ENCODE measurements at places on chromosomes 6 and 20. TPM values are rescaled to one million over a fixed set of nuclear protein-coding genes. Genes with fewer than 3 reads are reported as not detected.

Gene HLA-F
- total RNA-seq: 7.5 TPM

Gene DYNLT2
- 2.1 TPM for total RNA-seq

Gene MEP1A
- total RNA-seq: not detected

Gene APOM
- total RNA-seq: 1.8 TPM

Gene NNAT
- total RNA-seq: not detected

Gene PPP1R3G
- 0.44 TPM for total RNA-seq

Gene BTN1A1
- total RNA-seq: 0.10 TPM

Gene DCDC2
- total RNA-seq: 0.15 TPM

Gene DNAH8
- total RNA-seq: not detected

Gene BPIFB4
- not detected for total RNA-seq

Gene ZBTB46
- 15.2 TPM for total RNA-seq

Gene HLA-DOA
- 0.08 TPM for total RNA-seq

Gene SMIM28
- total RNA-seq: not detected

Gene SH3BGRL2
- total RNA-seq: 8.5 TPM

Gene STMND1
- not detected for total RNA-seq

Gene DCBLD1
- total RNA-seq: 29.0 TPM

Gene RIPOR2
- 0.54 TPM for total RNA-seq

Gene GOPC
- 32.2 TPM for total RNA-seq

Gene HLA-DRB1
- 1.1 TPM for total RNA-seq

Data from Panc1 (cell line).